ENCODE measurements at places on chromosomes 2 and 18.

- DNase-seq = no peak
These were observed 101.1 kb downstream of the DDX1 start for GRCh38 chr2:15692551-15693377.

DNA sequence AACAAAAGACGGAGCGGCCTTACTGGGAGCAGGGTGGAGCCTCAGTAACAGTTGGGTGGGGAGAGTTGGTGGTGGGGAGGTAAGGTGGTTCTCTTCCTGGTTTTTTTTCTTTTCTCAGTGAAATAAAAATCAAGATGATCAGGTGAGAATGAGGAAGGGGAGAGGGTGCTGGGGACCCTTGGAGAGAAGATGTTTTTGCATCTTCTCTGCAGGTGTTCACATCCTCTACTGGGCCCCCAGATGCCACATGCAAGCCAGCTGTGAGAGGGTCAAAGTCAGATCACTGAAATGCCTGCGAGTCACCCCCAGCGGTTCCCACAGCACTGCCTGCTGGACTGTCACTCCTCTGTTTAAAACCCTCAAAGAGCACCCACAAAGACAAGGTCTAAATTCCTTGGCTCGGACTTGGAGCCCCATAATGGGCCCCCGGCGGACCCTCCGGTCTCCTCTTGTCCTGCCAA, 69.8 kb upstream of the FHL2 start:
- DNase-seq = no peak

DNA sequence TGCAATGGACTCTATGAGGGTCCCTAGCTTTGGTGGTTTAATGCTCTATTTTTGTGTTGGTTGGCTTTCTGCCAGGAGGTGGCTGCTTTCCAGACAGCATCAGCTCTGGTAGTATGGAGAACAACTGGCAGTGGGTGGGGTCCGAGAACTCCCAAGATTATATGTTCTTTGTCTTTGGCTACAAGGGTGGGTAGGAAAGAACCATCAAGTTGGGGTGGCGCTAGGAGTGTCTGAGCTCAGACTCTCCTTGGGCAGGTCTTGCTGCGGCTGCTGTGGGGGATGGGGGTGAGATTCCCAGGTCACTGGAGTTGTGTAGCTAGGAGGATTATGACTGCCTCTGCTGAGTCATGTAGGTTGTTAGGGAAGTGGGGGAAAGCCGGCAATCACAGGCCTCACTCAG, 976.1 kb upstream of the GYPC start:
- DNase-seq = no peak

DNA sequence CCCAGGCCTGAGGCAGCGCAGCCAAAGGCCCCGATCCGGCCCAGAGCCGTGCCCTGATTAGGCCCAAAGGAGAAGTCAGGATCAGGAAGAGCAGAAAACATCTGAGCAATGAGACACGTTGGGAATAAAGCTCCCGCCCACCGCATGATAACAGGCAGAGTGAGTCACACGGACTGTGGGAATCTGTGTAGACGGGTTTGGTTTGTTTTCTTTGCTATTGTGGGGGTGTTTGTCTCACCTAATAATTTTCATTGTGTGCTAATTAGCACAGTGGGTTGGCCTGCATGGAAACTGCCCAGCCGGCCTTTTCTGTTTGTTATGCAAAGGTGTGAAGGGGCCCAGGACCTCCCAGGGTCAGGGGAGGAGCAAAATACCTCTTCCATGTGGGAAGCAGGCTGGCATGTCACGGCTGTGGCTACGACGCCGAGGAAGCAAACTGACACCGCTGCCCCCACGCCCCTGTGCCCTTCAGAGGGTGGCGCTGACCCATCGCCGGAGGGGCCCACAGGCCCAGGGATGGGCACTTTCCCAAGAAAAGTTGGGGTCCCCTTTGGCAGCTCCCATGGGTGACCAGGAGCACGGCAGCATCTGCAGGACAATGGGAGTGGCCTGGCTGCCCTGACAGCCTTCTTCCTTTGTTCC, 68.4 kb upstream of the CTDP1 start:
- no peak for DNase-seq

DNA sequence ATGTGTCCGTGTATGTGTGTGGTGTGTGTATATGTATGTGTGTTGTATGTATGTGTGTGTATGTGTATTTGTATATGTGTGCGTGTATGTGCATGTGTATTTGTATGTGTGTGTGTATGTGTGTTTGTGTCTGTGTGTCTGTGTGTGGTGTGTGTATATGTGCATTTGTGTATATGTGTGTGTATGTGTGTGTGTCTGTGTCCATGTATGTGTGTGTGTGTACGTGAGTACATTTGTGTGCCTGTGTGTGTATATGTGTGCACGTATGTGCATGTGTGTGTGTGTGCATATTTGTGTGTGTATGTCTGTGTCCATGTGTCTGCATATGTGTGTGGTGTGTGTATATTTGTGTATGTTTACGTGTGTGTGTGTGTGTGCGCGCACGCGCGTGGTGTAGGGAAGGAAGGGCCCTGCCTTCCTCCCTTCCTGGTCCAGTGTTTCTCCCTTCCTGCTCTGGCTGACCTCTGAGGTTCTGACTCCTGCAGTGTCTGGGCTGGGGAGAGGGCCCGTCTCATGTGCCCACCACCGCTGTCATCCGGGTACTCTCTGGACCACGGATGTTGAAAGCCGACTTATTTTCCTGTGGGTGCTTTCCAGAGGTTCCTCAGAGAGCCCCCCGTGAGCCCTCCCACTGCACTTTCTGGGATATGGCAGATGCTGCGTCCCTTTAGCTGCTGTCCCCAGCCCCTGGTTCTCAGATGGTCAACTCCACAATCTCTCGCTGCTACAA, 209.5 kb downstream of the DYSF start:
- no peak for DNase-seq

Data from activated CD4-positive, alpha-beta T cell treated with anti-CD3 and anti-CD28 coated beads for 4 hours (primary cell).